ENCODE measurements at places on chromosomes 13 and 19.

- DNase-seq, result no peak
These were observed 1433.0 kb downstream of the UQCRFS1 start for GRCh38 chr19:27779954-27780353.

- no peak for DNase-seq
These were observed 2.5 kb downstream of the LIG4 start for GRCh38 chr13:108212886-108213285.

DNA sequence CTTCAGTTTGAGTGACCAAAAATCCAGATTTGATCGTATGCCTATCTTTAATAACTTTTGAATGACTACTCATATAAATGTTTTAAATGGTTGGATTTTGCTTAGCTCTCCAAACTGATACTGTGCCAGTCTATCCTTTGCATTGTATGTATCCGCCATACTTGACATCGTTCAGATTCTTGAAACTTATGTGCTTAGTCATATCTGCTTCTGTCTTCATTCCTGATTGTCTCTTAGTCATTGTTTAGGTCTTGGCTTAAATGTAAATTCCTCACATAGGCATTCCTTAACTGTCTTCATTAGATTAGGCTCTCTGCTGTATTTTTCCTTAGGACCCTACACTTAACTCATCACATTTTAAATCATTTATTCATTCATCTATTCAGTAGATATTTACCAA, 126.0 kb downstream of the PCCA start:
- no peak for DNase-seq

DNA sequence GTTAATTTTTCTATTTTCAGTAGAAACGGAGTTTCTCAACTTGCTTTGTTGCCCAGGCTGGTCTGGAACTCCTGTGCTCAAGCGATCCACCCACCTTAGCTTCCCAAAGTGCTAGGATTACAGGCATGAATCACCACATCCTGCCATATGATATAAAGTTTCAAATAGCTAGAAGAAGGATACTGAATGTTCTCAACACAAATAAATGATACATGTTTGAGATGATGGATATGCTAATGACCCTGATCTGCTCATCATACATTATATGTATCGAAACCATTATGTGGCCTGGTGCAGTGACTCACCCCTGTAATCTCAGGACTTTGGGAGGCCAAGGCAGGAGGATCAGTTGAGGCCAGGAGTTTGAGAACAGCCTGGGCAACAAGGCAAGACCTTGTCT, 11.5 kb downstream of the CIB3 start:
- no peak for DNase-seq

DNA sequence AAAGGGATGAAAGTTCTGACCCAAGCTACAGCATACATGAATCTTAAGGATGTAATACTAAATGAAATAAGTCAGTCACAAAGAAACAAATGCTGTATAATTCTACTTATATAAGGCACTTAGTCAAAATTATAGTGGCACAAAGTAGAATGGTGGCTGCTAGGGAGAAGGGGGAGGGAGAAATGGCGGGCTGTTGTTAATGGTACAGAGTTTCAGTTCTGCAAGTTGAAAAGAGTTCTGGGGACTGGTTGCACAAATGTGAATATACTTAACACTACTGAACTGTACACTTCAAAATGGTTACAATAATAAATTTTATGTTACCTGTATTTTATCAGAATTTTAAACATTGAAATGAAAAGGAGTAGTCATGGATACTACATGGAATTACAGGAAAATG, 48.9 kb upstream of the CLDN10 start:
- no peak for DNase-seq

DNA sequence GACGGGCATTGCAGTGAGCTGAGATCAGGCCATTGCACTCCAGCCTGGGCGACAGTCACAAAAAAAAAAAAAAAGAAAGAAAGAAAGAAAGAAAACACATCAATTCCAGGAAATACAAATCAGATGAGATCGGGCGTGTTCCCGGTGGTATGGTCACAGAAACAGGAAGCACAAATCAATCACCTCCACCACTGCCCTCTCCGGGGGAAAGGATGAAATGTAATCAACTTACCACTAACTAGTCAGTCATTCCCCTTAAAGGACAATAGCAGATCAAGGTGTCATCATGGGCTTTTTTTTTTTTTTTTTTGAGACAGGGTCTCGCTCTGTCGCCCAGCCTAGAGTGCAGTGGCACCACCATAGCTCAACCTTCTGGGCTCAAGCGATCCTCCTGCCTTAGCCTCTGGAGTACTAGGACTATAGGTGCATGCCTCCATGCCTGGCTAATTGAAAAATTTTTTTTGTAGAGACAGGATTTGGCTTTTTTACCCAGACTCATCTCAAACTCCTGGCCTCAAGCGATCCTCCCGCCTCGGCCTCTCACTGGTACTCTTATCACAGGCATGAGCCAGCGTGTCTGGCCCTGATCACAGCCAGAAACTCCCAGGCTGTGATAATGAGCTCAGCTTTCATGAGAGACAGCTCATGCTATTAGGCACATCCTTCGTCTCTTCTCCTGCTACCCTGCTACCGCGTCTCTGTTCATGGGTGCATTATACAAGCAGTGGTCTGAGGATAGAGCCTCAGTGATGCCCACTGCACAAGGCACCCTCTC, 6.8 kb upstream of the DPRX start:
- DNase-seq, result no peak

DNA sequence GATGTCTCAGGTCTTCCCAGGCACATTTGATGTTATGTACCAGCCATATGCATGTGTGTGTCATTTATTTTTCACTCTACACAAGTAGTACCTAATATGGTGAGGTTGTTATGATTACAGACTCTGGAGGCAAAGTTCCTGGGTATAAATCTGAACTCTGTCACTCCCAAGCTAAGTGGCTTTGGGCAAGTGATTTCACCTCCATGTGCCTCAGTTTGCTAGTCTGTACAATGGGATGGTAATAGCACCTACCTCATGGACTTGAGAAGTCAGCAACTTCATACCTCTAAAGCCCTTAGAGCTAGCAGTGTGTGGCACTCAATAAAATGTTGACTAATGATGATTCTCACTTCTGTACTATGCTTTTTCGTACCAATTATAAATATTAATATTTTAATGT, 3.9 kb upstream of the CATSPERG start:
- no peak for DNase-seq

DNA sequence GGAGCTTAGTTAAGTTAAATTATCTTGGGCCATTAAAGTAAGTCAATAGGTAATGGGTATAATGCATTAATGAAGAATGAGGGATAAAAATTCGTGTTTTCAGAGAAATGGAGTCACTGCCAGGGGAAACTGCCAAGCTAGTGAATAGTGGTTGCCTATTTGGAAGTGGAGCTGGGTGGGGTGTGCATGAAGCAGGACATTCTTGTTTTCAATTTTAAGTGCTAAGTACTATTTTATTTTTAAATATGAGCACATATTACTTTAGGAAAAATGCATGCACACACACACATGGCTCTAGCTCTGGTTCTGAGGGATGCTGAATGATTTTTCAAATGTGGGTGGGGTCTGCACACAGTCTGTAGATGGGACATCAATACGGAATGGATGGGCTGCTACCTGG, 717.7 kb upstream of the SGCG start:
- no peak for DNase-seq

GRCh38 chr13:95620825-95621498, 23.5 kb downstream of the DZIP1 start:
- DNase-seq, result no peak
